ENCODE measurements at places on chromosomes 5 and 9.
A peak's percentile ranks its signal among the peaks of the same experiment; 100 is the strongest.

GRCh38 chr5:171748720-171749119, 36.9 kb upstream of the SMIM23 start:
- DNase-seq: no peak

DNA sequence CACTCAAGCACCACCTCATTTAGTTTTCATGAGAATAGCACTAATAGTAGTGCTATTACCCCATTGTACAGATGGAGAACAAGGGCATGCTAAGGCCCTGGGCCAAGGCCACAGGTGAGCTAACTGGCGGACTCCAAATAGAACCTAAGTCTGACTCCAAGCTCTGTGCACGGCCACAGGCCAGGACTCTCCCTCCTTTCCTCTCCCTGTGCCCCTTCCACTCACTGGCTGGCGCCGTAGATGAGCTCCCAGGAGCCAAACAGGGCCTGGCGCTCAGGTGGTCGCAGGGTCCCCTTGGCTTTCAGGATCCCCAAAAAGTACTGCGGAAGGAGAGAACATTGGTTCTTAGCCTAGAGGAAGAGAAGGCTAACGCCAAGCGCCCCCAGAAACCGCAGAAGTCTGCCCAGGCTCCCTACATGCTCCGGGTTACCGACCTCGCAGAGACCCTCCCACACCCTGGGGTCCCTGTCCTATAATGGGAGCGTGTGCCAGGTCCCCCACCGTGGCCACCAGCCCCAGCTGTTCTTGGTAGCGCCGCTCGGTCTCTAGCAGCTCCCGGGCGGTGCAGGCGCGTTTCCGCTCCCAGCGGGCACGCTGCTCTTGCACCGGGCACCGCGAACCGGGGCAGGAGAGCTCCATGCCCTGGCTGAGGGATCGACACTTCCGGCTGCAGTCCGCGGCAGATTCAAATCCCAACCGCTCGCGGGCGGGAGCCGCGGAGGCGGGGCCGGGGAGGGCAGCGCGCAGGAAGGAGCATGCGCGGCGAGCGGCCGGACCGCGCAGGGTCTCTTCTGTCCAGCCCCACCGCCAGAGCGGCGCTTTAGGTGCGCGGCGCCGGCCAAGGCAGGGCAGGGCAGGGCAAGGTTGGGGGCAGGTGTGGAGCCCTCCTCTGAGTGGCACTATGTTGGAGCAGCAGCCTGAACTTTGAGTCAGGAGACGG, at the start of gene ARHGEF39:
ARHGEF39 (minus strand) TSS at position 665 of the 940 bp plus-strand sequence; CDS start at position 639, 26 bp downstream.
- peak; percentile 79 for DNase-seq

GRCh38 chr5:169584998-169585451, 1.5 kb downstream of the SPDL1 start:
- DNase-seq: no peak

DNA sequence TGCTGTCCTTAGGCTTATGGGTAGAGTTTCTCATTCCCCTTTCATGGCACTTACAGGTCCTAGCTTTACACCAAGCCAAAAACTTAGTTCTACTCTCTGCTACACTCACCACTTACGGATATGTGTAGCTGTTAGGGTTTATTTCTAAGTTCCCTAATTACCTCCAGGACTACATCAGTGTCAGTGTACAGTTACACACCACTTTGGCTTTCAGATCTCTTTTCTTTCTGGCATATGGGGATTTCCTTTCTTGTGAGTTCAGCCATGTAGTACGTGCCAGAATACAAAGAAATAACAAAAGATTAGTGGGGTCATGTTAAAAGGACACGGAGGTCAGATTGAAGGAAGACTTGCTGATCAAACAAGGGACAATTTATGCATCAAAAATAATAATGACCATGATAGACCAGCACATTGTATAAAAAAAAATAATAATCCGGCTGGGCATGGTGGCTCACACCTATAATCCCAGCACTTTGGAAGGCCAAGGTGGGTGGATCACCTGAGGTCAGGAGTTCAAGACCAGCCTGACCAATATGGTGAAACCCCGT, 41.8 kb downstream of the LYRM7 start:
- no peak for DNase-seq

GRCh38 chr9:112278152-112278551, 55.3 kb downstream of the PTBP3 start:
- DNase-seq: no peak
